ENCODE measurements at places on chromosomes 16 and 17.
A peak's percentile ranks its signal among the peaks of the same experiment; 100 is the strongest.

DNA sequence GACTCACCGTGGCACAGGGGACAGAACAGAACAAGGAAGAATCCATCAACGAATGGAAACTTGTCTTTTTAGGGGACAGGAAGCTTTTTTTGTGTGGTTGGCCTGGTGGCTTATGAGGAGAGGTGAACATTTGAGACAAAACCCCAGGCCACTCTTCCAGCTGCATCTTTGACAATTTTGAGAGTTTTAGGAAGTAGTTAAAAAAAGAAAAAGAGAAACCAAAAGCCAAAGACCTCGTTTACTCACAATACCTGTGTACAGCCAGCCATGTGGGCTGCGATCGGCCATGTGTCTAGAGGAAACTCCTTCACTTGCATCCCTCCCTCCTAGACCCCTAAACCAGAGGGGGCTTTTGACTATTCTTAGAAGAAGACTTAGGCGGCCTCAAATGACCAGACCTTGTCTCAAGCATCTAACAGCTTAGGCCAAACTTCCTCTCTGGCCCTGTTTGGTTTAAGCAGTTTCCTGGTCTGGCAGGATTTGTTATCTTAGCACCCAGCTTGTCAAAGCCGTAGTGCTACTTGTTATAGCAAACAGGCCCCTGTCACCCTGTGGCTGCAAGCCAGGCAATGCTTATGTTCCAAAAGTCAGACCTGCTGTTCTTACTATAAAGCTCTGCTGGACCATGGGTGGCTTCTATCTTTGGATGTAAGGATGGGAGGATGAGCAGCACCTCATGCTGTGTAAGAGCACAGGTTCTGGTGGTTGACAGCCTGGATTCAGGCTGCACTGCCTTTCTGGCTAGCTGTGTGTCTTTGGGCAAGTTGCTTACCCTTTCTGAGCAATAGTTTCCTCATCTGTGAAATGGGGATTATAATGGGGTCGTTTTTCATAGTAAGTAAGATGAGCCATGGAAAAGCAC is 17.7 kb downstream of the KSR1 start:
- peak; percentile 82 for DNase-seq

GRCh38 chr17:40888196-40888720 is 3.2 kb upstream of the KRT20 start:
- DNase-seq = no peak

DNA sequence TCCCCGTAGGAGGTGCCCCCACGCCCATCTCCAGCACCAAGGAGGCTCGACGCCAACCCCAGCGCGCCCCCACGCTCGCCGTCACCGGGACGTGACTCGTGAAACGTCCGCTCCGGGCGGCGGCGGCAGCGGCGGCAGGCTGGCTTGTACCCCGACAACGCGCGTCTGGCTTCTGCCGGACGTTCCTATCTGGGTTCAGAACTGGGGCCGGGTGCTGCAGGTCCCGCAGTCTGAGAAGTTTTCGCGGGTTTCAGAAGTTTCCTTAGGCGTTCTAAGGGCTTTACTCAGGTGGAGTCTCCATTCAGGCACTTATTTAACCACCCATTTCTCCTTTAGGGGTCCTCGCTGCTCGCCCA is 672 bp upstream of the ALKBH5 start:
- no peak for DNase-seq

DNA sequence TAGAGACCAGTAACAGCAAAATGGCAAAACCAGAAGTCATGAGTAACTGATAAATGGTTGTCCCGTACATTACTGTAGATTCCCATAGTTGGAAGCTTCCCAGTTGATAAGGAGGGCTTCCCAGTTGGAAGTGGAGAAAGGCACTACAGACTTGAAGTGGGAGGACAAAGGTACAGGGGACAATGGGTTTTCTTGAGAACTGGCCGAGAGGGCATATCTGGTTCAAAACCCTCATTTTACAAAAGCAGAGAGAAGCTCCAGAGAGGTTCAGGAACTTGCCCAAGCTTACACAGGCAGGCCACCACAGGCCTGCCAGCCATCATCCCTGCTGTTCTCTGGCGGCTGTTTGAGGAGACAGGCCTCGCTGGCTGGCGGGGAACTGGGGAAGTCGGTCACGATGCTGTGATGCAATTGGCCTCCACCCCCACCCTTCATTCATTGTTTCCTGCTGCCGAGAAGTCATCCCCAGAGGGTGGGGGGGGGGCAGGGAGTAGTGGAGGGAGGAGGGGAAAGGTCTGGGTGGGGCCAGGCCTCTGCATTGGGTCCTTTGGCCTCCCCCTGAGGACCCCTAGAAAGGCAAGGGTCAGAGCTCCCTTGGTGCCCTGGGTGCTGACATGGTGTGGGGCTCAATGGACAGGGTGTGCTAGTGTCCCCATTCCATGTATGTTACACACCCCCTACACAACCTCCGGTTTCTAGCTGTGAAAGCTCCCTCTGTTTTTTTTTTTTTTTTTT is 3.0 kb downstream of the UBALD2 start:
- peak; percentile 94 for DNase-seq

- DNase-seq = no peak
Observed at GRCh38 chr17:79650861-79651260, 40.0 kb upstream of the RBFOX3 start.

GRCh38 chr16:83994703-83995102 is 26.7 kb downstream of the NECAB2 start:
- DNase-seq = peak; percentile 26

Measured in CD14-positive monocyte (primary cell).